ENCODE measurements at places on chromosomes 7 and 10.

GRCh38 chr10:132446661-132447445 is 49.9 kb downstream of the PWWP2B start:
- peak; percentile 71 for DNase-seq

DNA sequence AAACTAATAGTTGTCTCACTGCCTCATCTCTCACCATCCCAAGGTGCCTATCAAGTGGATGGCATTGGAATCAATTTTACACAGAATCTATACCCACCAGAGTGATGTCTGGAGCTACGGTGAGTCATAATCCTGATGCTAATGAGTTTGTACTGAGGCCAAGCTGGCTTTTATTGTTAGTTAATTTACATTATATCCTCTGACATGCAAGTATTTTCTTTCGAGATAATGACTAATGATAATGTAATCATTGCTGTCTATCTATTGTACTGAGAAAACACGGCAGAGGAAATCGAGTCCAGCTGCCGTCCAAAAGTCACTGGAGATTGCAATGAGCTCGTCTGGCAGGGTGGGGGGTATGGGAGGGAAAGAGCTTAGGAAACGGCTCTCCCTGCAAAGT is 172.4 kb upstream of the LANCL2 start:
- no peak for DNase-seq

DNA sequence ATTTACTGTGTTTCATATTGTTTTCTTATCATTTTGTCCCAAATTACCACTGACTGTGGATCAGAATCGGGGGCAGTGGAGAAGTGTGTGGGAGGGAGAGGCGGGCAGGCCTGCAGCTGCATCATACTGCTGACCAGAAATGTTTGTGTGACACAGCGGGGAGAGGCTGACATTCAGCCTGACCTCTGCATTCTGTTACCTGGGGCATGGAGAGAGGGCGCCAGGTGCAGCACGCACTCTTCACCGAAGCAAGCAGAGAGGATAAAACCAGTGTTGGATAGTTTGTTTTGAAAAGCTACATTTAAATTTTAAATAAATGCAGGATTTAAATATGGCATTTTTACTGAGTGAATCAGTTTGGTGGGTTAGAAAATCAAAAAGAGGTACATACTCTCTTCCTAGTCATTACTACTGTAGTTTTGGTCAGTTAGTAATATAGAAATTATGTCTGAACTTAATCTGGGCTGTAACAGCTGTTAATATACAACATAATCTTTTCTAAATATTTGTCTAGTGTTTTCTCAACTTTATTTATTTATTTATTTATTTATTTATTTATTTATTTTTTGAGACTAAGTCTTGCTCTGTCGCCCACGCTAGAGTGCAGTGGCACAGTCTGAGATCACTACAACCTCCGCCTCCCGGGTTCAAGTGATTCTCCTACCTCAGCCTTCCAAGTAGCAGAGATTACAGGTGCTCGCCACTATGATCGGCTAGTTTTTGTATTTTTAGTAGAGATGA is 8.8 kb upstream of the STMP1 start:
- DNase-seq: no peak

- DNase-seq: no peak
Observed at GRCh38 chr7:2948749-2949148, 94.9 kb downstream of the CARD11 start.

DNA sequence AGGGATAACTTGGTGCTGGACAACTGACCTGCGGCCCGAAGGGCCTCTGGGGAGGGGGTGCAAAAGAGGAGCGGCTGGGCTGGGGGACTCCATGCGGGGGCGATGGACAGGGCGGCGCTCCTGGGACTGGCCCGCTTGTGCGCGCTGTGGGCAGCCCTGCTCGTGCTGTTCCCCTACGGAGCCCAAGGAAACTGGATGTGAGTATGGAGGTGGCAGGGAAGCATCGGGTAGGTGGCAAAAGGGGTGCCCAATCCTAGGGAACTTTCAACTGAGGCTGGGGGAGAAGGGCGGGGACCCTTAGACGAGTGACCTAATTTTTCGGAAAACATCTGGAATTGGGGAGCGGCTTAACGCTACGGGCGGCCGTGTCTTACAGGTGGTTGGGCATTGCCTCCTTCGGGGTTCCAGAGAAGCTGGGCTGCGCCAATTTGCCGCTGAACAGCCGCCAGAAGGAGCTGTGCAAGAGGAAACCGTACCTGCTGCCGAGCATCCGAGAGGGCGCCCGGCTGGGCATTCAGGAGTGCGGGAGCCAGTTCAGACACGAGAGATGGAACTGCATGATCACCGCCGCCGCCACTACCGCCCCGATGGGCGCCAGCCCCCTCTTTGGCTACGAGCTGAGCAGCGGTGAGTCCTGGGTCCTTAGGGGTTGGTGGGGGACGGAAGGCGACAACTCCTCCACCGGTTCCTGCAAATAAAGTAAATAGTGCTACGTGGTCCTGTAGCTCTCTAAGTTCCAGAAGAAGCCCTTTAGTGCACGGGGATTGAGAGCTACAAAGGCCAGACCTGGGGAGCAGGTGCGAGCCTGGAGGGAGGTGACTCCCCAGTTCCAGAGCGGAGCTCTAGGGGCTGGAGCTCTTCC is 622 bp downstream of the WNT16 start:
- no peak for DNase-seq

Data from NCI-H2081 (cell line).